Endodermal cell (in vitro differentiated cells): ENCODE measurements at places on chromosomes 12 and 14. TPM values are rescaled to one million over a fixed set of nuclear protein-coding genes. Genes with fewer than 3 reads are reported as not detected.

NKX2-1 gene
- total RNA-seq: 0.34 and 0.62 TPM in 2 replicates

GRCh38 chr12:6204533-6205143, 4.4 kb downstream of the CD9 start:
- DNase-seq: no peak
- no peaks in the 10 kb centered on the region for H3K4me1 ChIP-seq
- H3K27ac ChIP-seq: peak overlapping the region; percentile 57
- H3K4me3 ChIP-seq: no peak overlapping the region
- peaks cover 29% of the 10 kb centered on the region for H3K27me3 ChIP-seq
- no peaks in the 10 kb centered on the region for H3K36me3 ChIP-seq

DNA sequence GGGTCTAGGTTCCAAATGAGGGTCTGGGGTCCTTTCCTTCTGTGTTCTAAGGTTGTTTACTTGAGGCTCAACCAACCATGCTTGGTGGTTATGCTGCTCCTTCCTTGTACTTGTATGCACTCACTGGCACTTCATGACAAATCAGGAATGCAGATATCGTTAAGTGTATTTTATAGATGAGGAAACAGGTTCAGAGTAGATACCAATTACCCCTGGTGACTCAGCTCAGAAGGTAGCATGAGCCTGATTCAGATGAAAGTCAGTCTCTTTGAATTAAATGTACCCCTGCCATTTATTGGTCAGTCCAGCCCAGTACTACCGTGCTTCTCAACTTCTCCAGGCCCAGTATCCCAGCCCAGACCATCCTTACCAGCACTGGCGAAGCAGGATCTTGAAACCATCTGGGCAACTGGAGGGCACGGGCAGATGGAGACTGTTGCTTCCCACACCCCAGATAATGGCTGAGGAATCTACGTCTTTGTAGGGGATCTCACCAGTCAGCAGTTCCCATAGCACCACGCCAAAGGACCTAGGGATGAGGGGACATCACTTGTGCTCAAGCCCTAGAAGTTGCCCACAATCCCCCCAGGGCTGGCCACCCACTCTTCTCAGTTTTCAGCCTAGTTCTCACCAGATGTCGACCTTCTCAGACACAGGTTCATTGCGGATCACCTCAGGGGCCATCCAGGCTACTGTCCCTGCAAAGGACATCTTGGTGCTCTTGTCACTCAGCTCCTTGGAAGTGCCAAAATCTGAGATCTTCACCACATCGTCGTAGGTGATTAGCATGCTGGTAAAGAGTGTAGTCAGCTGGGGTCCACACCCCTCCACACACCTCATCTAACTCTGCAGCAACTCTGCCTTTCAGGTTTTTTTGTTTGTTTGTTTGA, 14.3 kb downstream of the MAP3K12 start:
- H3K27ac ChIP-seq: no peak overlapping the region
- H3K36me3 ChIP-seq: peaks cover 70% of the 10 kb centered on the region
- no peaks in the 10 kb centered on the region for H3K27me3 ChIP-seq
- DNase-seq: peak; percentile 63

CFL2 gene
- total RNA-seq: 13.7 and 14.5 TPM in 2 replicates

- no peak overlapping the region for H3K27ac ChIP-seq
- no peaks in the 10 kb centered on the region for H3K36me3 ChIP-seq
- DNase-seq: no peak
- H3K4me3 ChIP-seq: no peak overlapping the region
- H3K4me1 ChIP-seq: peaks cover under 1% of the 10 kb centered on the region
Observed at GRCh38 chr12:72605975-72606374, 333.8 kb downstream of the TRHDE start.

AICDA gene
- total RNA-seq: 0.41 TPM in 1 of 2 replicates, not detected in the other

KRT6C gene
- not detected in 2 replicates for total RNA-seq

GRCh38 chr14:100114109-100114765, 45.2 kb downstream of the DEGS2 start:
- peaks cover 3% of the 10 kb centered on the region for H3K36me3 ChIP-seq
- no peaks in the 10 kb centered on the region for H3K4me1 ChIP-seq
- no peak for DNase-seq
- H3K27ac ChIP-seq: no peak overlapping the region
